Epithelial cell of esophagus (primary cell): ENCODE measurements at places on chromosomes 5 and 9.

GRCh38 chr5:163735069-163735468 is 229.7 kb downstream of the MAT2B start:
- no peak for DNase-seq

DNA sequence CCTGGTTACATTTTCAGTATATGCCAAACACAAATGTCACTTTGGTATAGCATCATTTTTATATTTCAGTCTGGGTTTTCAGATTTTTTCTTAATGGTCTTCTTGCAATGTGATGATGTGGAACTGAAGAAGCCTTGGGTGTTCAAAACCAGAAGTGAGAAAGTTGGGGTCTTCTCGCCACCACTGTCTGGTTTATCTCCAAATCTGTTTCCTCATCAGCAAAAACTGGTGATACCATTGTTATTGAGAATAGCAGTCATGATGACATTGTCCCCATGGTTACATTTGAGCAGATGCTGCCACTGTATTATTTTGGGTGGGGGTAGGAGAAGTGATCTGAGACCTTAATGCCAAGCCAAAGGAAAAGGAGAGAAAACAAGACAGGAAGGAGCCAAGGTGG is 85.9 kb upstream of the MAP3K1 start:
- no peak for DNase-seq

GRCh38 chr9:136337416-136338395 is 10.4 kb downstream of the GPSM1 start:
- DNase-seq, result no peak

- peak; percentile 32 for DNase-seq
Measured at GRCh38 chr5:110854200-110854599, 115.4 kb downstream of the SLC25A46 start.
